ENCODE measurements at places on chromosomes 12 and 14.

DNA sequence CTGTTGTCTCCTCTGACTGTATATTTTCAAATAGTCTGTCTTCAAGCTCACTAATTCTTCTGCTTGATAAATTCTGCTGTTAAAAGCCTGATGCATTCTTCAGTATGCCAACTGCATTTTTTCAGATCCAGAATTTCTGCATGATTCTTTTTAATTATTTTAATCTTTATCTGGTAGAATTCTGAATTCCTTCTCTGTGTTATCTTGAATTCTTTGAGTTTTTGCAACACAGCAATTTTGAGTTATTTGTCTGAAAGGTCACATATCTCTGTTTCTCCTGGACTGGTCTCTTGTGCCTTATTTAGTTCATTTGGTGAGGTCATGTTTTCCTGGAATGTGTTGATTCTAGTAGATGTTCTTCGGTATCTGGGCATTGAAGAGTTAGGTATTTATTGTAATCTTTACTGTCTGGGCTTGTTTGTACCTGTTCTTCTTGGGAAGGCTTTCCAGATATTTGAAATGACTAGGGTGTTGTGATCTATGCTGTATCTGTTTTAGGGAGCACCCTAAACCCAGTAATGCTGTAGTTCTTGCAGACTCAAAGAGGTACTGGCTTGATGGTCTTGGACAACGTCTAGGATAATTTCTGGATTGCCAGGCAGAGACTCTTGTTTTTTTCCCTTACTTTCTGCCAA lies 193.8 kb upstream of the NPAS3 start:
- no peak for DNase-seq

DNA sequence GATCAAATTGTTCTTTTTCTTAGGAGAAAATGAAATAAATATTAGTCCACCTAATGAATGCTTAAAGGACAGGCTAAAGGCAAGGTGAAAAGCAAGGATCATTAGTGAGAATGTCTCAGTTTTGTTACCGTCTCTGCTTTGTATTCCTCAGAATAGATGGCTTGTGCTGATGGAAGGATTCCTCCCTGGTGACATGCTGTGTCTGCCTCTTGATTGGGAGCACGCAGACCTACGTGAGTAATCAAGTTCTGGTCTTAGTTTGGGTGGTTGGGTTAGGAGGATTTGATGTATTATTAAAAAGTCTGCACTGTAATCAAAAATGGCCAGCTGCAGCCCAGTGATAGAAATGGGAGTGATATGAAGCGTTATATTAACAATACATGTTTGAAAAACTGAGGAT lies 78.8 kb upstream of the RTL1 start:
- DNase-seq: no peak

DNA sequence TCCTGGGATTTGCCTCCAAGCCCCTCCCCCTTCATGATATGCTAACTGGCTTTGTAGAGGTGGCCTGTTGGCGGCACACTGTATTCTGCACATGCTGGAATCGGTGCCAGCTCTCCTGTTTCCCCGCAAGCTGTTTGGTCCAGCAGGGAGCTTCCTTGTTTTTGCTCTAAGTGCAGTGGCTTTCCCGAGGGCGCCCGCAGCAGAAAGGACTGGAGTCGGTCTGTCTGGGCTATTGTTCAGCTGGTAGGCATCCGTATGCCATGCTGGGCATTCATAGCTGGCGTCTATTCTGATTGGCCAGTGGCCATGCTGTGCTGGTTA lies 88.9 kb upstream of the MED13L start:
- DNase-seq: no peak

DNA sequence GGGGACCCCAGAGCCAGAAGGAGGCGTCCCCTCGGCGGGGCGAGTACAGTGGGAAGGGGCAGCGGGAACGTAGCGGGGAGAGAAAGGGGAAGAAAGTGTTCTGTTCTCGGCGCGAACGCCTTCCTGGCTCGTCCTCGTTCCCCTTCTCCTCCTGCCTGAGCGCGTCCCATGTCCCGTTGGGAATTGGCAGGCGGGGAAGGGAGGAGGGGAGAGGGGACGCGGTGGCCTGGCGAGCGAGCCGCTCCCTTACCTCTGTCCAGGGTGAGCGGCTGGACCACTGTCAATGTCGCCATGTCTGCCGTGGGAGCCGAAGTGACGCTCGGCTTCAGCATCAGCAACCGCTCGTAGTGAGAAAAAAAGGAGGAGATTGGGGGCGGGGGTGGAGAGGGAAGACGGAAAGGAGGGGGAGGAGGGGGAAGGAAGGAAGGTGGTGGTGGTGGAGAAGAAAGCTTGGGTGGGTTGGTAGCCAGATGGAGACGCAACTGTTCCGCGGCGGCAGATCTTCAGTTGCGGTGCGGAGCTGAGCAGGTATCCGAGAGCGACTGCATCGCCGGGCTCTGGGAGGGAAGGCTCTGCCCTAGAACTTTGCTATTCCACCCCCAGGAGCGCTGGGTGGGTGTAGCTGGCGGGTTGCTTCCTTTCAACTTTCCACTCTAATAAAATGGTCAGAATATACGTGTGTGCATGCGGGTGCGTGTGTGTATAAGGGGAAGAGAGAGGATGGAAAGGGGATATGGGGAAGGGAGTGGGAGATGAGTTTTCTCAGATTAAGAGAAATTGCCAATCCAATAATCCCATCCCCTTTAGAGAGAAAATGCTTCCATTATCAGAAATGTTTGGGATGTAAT lies at the start of gene LIN7A:
Gene LIN7A (minus strand): TSS at position 544 of the 848 bp plus-strand sequence. CDS start 212 bp downstream, at position 332.
- no peak for DNase-seq

DNA sequence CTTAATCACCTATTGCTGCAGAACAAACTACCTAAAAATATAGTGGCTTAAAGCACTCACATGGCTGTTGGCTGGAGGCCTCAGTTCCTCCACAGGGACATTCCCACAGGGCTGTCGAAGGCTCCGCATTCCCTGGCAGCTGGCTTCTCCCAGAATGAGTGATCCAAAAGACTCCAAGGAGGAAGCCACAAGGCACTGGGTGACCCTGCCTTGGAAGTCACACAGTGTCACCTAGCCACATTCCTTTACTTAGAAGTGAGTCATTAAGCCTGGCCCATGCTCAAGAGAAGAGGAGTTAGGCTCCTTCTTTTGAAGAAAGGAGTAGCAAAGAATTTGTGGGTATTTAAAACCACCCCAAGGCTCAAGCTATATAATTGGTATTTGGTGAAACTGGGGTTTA lies 63.9 kb upstream of the MAP1LC3B2 start:
- no peak for DNase-seq

GRCh38 chr14:72308967-72309485 lies 376.8 kb downstream of the RGS6 start:
- no peak for DNase-seq

DNA sequence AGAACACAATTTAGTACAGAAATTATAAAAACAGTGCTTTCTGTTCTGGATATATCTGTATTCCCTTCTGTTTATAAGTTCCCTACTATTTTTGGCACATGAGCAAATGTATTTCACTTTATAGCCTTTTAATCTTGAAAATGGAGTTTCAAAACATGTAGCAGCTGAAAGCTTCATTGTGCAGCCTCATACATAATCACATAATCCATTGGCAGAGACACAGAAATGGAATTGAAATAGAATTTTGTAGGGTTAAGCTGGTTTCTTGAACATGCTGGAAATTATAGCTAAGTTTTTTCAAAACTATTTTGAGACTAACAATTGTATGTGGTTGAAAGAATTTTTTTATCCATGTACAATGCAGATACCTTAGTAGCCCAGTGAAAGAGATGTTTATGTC lies 614.3 kb upstream of the MDGA2 start:
- no peak for DNase-seq

DNA sequence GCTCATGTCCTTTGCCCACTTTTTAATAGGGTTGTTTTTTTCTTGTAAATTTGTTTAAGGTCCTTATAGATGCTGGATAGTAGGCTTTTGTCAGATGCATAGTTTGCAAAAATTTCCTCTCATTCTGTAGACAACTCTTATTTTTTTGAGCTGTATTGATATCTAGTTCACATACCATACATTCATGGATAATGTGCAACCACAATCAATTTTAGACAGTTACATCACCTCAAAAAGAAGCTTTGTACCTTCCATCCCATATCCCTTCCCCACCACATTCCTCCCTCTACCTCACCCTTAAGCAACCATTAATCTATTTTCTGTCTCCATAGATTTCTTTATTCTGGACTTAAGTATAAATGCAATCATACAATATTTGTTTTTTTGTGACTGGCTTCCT lies 98.4 kb downstream of the PTCSC3 start:
- no peak for DNase-seq

DNA sequence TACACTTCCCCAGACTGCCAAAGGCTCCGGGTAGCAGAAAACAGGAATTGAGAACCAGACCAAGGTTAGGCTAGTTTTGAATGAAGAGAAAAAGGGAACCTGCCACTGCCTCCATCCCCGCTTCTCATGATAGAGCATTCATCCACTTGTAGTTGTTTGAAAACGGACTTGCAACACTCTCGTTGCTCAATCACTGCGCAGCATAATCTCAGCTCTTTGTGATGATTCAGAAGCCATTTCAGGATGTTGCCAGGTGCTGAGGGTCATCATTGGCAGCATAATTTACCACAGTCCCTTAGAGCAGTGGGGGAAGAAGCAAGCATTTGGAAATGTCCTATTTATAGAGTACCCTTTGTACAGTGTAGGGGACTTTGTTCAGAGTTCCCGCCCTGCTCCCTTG lies 25.6 kb downstream of the KCNK13 start:
- DNase-seq: no peak

DNA sequence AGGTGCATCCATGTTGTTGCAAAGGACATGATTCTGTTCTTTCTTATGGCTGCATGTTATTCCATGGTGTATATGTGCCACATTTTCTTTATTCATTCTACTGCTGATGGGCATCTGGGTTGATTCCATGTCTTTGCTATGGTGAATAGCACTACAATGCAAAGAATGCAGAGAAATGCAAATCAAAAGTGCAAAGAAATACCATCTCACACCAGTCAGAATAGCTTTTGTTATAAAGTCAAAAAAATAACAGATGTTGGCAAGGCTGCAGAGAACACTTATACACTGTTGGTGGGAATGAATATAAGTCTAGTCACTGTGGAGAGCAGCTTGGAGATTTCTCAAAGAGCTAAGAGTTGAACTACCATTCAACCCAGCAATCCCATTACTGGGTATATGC lies 99.2 kb downstream of the DHRS2 start:
- DNase-seq: no peak

- DNase-seq: no peak
These were observed 29.3 kb upstream of the CPNE8 start for GRCh38 chr12:38934686-38935085.

- no peak for DNase-seq
These were observed 7.1 kb upstream of the IFNG-AS1 start for GRCh38 chr12:67982164-67982563.

- no peak for DNase-seq
These were observed 1.5 kb upstream of the HCAR1 start for GRCh38 chr12:122732170-122732569.

DNA sequence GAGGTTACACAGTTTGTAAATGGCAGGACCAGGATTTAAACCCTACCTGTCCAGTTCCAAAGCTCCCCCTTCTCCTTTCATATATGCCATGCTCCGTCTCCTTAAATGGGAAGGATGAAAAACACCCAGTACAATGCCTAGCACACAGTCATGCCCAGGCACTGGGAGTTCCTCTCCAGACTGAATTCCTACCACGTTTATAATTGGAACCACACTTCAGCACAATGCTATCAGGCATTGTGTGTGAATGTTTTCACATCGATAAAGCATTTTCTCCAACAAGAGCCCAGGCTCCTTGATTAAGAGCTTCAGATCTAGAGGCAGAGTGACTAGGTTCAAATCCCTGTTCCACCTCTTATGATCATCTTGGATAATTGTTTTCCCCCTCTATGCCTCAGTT lies 2.7 kb upstream of the NUAK1 start:
- DNase-seq: no peak

DNA sequence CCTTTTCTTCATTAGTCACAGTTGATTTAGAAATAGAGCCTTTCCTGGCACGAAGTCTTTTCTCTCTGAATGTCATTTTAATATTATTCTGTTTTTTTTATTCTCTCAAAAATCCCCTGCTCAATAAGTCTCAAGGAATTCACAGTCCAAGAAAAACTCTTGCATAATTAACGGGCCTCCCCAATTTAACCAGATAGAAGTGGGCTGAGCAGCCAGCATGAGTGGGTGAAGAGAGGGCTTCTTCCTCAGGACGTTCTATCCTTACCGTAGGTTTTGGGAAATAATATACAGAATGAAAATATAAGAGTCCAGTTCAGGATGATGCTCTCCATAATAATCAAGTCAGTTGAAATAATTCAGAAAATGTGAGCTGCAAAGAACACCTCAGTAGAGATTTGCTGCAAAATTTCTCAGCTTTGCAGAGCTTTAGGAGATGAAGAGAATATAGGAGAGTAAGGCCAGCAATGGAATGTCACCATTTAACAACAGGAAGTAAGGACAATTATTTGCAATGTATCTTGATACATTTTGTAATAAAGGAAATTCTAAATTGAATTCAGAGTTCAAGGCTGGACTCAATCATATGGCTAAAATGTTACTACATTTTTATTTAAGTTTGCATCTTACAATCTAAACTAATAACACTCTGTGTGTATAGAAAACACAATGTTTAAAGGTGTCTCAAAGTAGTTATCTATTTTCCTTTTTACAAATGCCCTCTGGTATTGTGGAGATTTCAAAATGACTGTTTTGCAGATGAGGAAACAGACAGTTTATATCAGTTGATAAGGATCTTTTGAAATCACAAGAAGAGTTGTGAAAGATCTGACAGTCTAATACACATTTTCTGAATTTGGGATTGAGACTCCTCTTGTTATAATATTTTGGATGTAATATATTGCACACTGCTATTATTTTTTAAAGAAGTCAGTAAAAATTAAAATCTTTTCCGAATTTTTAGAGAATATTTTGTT lies 1724.1 kb upstream of the SEL1L start:
- DNase-seq: no peak

- DNase-seq: no peak
These were observed 49.8 kb downstream of the SMUG1 start for GRCh38 chr12:54139019-54139418.
